ENCODE measurements at places on chromosomes 5 and 9. TPM values are rescaled to one million over a fixed set of nuclear protein-coding genes. Genes with fewer than 3 reads are reported as not detected.
A peak's percentile ranks its signal among the peaks of the same experiment; 100 is the strongest.

- no peaks in the 10 kb centered on the region for H3K27me3 ChIP-seq
- no peaks in the 10 kb centered on the region for H3K36me3 ChIP-seq
- peaks cover 1% of the 10 kb centered on the region for H3K4me1 ChIP-seq
These were observed 54.0 kb downstream of the PAPPA start for GRCh38 chr9:116207371-116208111.

DNA sequence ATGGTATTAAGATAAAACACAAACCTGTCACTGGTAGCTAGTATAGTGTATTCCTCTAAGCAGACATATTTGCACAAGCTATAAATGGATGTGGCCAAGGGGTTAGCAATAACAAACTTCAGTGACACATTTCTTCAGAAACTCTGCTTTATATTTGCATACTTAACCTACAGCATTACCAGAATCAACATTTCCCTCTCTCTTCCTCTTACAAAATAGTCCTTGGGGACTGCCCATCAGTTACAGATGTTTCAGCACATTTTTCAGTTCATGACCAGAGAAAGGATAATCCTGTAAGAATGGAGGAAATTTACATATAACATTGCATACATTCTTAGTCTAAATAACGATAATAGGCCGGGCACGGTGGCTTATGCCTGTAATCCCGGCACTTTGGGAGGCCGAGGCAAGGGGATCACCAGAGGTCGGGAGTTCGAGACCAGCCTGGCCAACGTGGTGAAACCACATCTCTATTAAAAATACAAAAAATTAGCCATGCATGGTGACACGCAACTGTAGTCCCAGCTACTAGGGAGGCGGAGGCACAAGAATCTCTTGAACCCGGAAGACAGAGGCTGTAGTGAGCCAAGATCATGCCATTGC lies 25.3 kb upstream of the SLC1A1 start:
- H3K27ac ChIP-seq: no peak overlapping the region
- H3K4me1 ChIP-seq: no peaks in the 10 kb centered on the region
- H3K27me3 ChIP-seq: no peaks in the 10 kb centered on the region
- no peaks in the 10 kb centered on the region for H3K36me3 ChIP-seq
- DNase-seq: no peak

- no peak overlapping the region for H3K4me3 ChIP-seq
- no peaks in the 10 kb centered on the region for H3K4me1 ChIP-seq
- H3K27ac ChIP-seq: no peak overlapping the region
These were observed 314.5 kb downstream of the SPATA31D1 start for GRCh38 chr9:82302968-82303655.

DNA sequence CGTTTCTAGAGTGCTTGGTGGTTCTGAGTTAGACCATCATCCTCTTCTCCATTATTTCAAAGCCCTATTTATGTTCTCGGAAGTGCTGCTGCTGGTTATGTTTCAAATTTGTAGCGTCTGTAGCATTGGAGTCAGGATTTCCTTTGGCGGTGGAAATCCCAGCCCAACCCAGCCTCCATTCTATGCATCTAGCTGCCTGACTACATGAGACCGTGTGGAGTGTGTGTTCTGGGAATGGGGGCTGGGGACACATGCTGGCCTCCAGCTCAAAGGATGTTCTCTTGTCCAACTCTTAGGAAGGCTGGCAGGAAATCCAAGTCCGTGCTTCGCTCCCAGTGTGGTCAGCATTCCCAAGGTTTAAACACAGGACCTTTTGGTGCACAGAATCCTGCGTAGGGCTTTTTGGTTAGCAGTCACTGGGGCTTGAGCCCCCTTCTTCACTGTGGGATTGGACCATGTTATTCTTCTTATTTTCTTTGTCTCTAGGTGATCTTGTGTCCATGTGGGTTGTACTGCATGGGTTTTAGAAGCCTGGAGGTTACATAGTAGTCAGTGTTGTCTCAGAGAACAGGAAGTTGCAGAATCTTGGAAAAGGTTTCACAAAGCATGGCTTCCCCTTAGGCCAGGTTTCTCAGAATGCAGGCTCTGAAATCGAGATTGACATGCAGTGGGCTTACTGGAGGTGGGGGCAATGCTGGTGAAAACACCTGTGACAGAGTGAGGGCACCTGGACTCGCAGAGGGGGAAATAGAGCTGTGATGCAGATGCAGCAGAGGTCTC lies 132.2 kb downstream of the ARHGAP26 start:
- no peak for DNase-seq
- H3K27me3 ChIP-seq: no peaks in the 10 kb centered on the region
- H3K27ac ChIP-seq: no peak overlapping the region
- H3K4me3 ChIP-seq: no peak overlapping the region
- peaks cover 16% of the 10 kb centered on the region for H3K36me3 ChIP-seq

DNA sequence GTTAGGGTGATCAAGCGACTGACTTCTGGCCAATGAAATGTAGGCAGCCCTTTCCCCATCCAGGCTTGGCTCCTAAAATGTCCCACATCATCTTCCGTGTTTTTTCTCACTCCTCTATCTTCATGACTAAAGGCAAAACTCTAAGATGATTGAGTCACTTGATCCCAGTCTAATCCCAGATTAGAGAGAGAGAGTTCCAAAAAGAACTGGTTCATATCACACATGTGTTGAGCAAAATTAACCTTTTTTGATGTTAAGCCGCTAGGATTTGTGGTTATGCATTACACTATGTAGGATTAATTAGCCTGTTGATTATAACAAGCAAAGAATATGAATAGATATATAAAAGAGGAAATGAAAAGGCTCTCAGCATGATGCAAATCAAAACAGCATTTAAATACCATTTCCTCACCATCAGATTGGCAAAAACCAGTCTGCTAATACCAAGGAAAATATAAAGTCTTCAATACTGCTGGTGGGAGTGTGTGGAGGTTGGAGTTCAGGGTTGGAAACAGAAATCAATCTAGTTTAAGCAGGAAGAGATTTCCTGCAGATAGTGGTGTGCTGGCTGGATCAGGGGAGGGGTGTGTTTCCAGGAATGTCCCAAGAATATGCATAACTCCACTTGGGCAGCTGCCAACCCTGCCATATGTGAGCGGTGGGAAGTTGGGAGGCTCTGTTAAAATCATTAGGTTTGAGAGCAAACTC lies 187.6 kb upstream of the S1PR3 start:
- no peak for DNase-seq
- H3K36me3 ChIP-seq: no peaks in the 10 kb centered on the region
- H3K4me3 ChIP-seq: no peak overlapping the region
- no peak overlapping the region for H3K27ac ChIP-seq
- no peaks in the 10 kb centered on the region for H3K27me3 ChIP-seq

DNA sequence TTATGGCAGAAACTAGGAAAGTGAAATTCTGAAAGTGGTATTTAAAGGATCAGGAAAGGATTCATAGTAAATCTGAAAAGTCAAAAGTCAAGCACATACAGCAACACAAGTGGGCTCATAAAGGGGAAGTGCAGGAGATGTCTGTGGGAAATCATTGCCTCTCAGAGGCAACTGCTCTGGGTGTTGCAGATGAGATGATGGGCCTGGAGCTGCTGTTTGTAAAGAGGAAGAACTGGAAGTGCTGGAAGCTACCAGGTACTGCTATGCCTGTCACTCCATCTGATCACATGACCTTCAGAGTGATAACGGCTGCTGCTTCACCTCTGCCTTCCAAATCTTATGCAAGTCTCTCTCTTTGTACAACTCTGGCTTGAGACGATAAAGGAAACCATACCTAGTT lies 55.9 kb downstream of the ADRB2 start:
- H3K27me3 ChIP-seq: no peaks in the 10 kb centered on the region
- H3K36me3 ChIP-seq: no peaks in the 10 kb centered on the region
- H3K4me3 ChIP-seq: no peak overlapping the region
- H3K27ac ChIP-seq: no peak overlapping the region
- no peaks in the 10 kb centered on the region for H3K4me1 ChIP-seq
- no peak for DNase-seq

DNA sequence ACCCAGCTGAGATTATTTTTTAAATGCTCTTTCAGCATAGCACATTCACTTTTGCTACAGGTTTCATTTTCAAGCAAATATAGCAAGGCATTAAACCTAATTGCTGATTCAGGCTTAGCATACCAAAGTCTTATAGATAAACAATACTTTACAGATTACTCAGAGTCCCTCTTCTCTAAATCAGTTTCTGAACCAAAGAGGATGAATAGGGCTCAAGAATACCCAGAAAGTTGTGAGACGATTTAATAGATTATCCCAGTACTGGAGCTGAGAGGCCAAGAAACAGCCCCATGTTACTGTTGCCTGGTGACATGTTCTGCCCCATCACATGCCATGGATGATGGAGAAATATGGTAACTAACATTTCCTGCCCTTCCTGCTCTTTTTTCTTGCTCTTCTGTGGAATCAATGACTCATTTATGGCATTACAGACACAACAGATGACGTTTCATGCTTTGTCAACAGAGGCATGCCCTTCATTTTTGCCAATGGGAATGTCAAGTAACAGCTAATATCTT lies 18.1 kb upstream of the SSBP2 start:
- DNase-seq: no peak
- H3K4me1 ChIP-seq: peaks cover 5% of the 10 kb centered on the region
- no peak overlapping the region for H3K27ac ChIP-seq

PCDHA1 gene
- not detected for total RNA-seq

DNA sequence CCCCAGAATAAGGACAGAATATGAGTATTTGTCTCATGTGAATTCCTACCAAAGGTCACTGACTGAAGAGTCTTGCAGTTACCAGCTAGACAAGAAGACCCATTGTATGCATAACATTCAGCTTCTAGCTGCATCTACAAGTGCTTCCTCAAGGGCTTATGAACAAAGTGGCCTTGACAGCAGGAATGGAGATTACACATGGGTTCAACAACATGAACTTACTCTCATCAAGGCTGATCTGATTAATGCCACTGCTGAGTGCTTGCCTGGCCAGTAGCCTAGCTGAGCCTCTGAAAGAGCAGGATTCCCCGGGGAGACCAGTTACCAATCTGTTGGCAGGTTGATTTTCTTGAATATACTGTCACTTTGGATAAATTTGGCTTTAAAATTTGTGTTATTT lies 76.7 kb upstream of the CHD1 start:
- H3K4me3 ChIP-seq: no peak overlapping the region
- no peaks in the 10 kb centered on the region for H3K4me1 ChIP-seq
- H3K27ac ChIP-seq: no peak overlapping the region

- no peak for DNase-seq
- H3K4me3 ChIP-seq: no peak overlapping the region
- H3K27ac ChIP-seq: no peak overlapping the region
These were observed 85.2 kb downstream of the MRPS27 start for GRCh38 chr5:72234868-72235267.

- H3K27ac ChIP-seq: no peak overlapping the region
- DNase-seq: no peak
- no peak overlapping the region for H3K4me3 ChIP-seq
- H3K27me3 ChIP-seq: no peaks in the 10 kb centered on the region
These were observed 37.8 kb downstream of the SLC46A2 start for GRCh38 chr9:112852741-112853504.

DNA sequence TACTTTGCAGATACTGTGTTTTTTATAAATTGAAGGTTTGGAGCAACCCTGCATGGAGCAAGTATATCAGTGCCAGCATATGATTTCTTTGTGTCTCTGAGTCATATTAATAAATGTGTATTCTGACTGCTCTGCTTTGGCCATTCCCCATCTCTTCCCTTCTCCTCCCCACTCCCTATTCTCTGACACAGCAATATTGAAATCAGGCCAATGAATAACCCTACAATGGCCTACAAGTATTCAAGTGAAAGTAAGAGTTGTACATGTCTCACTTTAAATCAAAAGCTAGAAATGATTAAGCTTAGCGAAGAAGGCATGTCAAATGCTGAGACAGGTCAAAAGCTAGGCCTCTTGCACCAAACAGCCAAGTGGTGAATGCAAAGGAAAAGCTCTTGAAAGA lies 82.2 kb upstream of the TLX3 start:
- no peak for DNase-seq
- no peak overlapping the region for H3K27ac ChIP-seq
- no peak overlapping the region for H3K4me3 ChIP-seq

DNA sequence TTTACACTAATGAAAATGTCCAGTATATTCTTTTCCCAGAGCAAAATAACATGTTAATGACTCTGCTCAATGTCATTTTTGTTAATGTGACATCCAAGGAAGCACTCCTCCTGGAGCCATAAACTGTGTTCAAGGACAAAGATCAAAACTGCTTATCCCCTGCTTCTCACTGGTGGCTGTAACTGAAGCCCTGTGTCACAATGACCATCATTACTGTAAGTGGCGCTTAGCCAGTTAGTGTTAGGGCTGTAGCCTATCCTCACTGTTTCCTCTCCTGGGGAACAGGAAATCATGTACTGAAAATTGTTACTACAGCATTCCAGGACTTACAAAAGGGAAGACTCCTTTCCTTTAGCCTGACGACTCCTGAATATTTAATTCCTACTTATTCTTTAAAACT lies 71.7 kb upstream of the COX7C start:
- no peaks in the 10 kb centered on the region for H3K27me3 ChIP-seq
- H3K36me3 ChIP-seq: no peaks in the 10 kb centered on the region
- DNase-seq: no peak
- no peak overlapping the region for H3K27ac ChIP-seq
- H3K4me1 ChIP-seq: no peaks in the 10 kb centered on the region

PCDHGB2 gene
- 4.4 TPM for total RNA-seq

GRCh38 chr9:109652971-109653370 lies 127.0 kb upstream of the PALM2AKAP2 start:
- no peaks in the 10 kb centered on the region for H3K27me3 ChIP-seq
- H3K27ac ChIP-seq: no peak overlapping the region
- DNase-seq: no peak
- H3K4me1 ChIP-seq: no peaks in the 10 kb centered on the region
- H3K4me3 ChIP-seq: no peak overlapping the region

SNCAIP gene
- 3.1 TPM for total RNA-seq

IL5 gene
- not detected for total RNA-seq

- H3K4me3 ChIP-seq: no peak overlapping the region
- no peaks in the 10 kb centered on the region for H3K27me3 ChIP-seq
- no peaks in the 10 kb centered on the region for H3K4me1 ChIP-seq
- no peak overlapping the region for H3K27ac ChIP-seq
- no peak for DNase-seq
These were observed 79.0 kb upstream of the TMEM252 start for GRCh38 chr9:68619636-68620035.

GRCh38 chr9:27194401-27195091 lies 85.5 kb downstream of the TEK start:
- H3K27ac ChIP-seq: peak overlapping the region; percentile 72
- no peak for DNase-seq
- H3K27me3 ChIP-seq: no peaks in the 10 kb centered on the region
- no peak overlapping the region for H3K4me3 ChIP-seq

CCNI2 gene
- total RNA-seq: not detected

- no peaks in the 10 kb centered on the region for H3K36me3 ChIP-seq
- no peak overlapping the region for H3K27ac ChIP-seq
- peaks cover 21% of the 10 kb centered on the region for H3K4me1 ChIP-seq
- H3K4me3 ChIP-seq: no peak overlapping the region
- no peaks in the 10 kb centered on the region for H3K27me3 ChIP-seq
These were observed 849.9 kb downstream of the MAT2B start for GRCh38 chr5:164355267-164355830.

CDX1 gene
- total RNA-seq: not detected

Measured in sigmoid colon (tissue), 7 donors.